ENCODE measurements at places on chromosomes 12 and 14.
A peak's percentile ranks its signal among the peaks of the same experiment; 100 is the strongest.

GRCh38 chr12:121843236-121843982 lies 15.2 kb downstream of the HPD start:
- DNase-seq = no peak

- DNase-seq = peak; percentile 15
Observed at GRCh38 chr12:52581481-52581880, 7.8 kb upstream of the KRT74 start.

GRCh38 chr14:105096206-105096875 lies 31.1 kb upstream of the GPR132 start:
- no peak for DNase-seq

DNA sequence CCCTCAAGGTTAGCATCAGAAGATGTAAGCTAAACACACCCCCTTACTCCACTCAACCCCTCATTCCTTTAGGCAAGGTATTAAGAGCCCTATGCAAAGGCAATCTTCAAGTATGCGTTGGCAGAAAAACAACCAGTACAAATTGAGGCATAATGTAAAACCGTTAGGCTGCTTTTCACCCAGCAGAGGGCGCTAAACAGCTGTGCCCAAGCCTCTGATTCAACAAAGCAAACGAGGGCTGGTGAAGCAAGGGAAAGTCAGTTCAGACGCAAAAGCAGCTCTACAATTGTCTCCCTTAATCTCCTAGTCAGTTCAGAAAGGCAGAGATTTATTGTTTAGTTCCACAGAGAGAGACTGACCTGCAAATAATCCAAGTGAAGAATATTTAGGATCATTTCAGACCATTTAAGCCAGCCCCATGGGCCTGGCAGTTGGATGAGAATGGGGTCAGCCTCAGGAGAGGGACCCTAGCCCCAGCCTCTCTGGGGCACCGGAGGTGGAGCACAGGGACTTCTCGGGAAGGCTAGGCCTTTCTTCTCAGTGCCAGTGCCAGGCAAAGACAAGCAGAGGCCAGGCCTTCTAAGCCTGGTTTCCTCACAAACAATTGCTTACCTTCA lies 23.5 kb downstream of the DCAF5 start:
- DNase-seq = peak; percentile 78

DNA sequence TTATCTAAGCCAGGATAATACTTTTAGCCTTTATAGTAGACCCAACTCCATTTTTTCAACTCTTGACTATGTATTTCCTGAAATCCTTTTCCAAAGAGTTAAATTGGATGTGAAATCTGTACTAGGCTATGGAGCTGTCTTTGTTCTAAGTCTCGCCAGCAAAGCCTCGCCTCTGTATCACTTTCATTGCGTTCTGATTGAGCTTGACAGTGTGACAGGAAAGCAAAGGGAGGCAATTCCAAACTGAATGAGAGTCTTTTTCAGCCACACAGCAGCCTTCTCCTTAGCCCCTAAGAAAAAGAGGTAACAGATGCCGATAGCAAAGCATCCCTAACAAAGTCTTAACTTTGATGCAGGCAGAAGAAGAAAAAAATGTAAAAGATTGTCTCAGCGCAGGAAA lies 154.6 kb upstream of the OTX2 start:
- no peak for DNase-seq

DNA sequence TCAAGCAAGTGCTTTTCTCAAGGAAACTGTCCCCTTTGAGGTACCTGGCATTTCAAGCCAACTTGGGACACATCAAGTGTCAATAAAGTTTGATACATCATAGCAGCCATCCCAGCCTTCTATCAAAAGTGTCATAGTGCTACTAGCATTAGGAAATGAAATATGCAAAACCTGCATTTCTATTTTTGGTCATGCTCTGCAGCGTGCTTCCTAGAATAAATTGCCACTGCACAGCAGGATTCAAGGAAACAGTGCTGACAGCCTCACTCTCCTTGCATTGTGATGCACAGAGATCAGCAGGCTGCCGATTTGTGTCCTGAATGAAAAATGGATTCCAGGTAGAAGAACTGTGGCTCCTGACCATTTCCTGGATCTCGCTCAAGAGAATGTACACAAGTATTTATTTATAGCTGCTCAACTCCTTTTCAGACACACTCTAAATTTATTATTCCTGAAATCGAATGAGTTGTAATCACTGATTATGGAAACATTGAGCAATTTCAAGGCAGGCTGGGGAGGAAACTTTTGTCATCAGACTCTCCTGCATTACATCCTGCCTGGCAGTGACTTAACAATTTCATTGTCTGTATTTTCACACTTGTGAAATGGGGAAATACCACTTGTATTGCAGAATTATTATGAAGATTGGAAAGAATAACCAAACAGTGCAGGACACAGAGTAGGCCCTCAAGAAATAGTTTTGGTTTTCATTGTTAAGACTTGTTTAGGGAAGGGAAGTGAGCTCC lies 120.9 kb downstream of the SLC38A6 start:
- DNase-seq = peak; percentile 97

- DNase-seq = no peak
Observed at GRCh38 chr12:23098110-23098509, 473.1 kb downstream of the ETNK1 start.

DNA sequence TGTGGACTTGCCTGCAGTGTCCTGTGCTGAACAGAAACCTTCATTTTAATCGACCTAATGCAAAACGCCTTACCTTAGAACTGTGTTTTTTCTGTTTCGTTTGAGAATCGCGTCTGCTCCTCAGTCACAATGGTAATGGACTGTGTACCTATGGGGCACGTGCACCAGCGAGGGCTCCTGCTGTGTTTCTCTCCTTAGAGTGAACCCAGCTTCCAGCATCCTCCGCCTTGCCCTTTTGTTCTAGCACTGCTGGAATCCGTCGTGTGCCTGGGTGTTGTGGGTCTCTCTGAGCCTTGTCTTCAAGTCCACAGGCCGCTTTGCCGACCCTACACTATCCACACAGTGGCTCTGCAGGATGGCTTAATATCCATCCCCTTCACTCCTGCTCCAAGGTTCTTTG lies 3.6 kb downstream of the AMN start:
- DNase-seq = no peak

GRCh38 chr14:80567905-80568536 lies 356.7 kb upstream of the DIO2 start:
- DNase-seq = no peak

DNA sequence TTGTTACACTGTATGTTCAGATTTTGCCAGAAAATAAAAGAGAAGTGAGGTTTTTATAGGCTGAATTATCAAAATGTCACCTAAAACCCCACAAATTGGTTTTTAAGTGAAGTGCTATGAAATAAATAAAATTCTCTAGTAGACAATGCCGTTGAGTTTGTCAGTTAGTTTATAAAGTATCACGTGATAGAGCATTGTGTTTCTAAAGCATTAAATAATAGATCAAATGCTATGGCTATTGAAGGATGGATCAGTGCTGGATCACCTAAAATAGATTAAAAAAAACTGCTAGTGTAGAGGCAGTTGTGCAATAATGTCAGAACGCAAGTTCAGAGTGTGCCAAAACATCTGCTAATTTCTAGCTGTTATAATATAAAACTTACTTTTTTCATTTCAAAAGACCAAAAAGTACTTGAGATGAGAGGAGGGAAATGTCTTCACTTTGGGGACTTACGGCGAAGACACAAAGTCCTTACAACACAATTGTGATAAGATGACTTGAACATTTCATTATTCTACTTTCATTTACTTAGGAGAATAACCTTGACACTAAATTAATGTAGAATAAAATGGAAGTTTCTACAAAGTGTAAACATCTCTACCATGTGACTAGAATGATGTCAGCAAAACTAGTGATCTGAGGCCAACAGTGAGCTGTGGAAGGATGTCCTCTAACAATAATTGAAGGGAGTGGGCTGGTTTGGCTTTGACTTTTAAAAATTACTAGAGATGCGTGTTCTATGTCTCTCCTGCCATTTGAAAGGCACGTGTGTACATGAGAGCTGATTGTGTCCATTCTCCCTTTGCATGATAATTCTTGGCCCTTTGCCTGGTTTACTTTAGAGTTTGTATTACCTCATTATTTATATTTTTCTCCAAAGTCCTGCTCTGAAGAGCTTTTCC lies 154.4 kb upstream of the PDE3A start:
- peak; percentile 7 for DNase-seq

DNA sequence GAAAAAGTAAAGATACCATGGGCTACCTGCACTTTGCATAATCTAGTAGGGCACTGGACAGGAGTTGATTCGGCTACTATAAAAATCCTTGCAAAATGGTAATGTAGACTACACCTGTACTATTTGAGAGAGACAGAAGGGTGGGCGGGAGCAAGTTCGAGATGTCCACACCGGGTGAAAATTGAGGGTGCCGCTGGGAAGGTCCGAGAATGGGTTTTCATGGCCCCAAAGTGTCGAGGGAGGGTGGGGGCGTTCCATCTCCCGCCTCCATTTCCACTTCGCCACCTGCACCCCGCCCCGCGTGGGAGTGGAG lies 648 bp downstream of the SNX6 start:
- DNase-seq = no peak

DNA sequence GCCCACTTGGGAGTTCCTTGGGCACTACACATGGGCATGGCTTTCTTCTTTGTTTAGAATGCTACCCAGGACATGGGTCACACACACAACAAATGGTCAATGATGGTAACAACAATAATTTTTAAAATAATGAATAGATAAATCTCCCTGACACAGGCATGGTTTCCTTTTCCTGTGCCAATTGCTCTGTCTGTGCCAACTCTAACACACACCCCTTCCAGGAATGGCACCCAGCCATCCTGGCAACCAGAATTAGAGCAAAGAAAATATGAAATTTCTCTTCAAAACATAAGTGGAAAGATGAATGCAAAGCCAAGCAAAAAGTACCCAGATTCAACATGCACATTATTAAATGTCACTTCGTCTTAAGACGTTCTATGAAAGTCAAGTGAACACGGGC lies 104.9 kb upstream of the SOX5 start:
- no peak for DNase-seq

- peak; percentile 74 for DNase-seq
Observed at GRCh38 chr12:53159195-53159839, 21.2 kb upstream of the ZNF740 start.

DNA sequence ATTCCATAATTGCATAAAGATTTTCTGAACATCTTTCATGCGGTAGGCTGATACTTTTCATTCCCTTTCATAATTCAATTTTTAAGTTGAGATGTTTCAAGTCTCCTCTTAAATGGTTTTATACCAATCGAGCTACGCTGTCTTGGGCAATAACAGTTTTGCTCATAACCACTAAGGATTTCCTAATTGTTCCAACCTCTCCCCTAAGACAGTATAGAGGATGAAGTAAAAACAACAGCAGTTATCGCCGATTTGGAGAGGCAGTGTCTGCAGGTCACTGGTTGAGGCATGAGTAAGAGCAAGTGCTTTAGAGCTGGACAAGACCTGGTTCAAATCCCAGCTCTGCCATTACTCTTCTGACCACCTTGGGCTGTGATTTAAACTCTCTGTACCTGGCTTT lies 6.9 kb upstream of the MED13L start:
- peak; percentile 90 for DNase-seq

DNA sequence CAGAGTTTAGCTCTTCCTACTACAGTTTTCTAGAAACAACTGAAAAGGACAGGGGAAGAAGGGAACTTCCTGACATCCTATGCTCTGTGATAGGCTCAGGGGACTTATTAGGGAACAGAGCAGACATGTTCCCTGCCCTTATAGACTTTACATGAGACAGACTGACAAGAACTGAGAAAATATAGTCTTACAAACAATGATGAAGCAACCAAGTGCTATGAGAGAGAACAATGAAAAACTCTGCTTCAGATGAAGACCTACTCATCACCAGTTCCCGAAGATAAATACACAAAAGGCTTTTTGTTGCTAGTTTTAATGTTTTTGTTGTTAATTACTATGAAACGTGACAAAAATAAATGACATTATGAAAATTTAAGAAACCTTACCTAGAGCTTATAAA lies 115.3 kb downstream of the SEC23A start:
- DNase-seq = no peak

DNA sequence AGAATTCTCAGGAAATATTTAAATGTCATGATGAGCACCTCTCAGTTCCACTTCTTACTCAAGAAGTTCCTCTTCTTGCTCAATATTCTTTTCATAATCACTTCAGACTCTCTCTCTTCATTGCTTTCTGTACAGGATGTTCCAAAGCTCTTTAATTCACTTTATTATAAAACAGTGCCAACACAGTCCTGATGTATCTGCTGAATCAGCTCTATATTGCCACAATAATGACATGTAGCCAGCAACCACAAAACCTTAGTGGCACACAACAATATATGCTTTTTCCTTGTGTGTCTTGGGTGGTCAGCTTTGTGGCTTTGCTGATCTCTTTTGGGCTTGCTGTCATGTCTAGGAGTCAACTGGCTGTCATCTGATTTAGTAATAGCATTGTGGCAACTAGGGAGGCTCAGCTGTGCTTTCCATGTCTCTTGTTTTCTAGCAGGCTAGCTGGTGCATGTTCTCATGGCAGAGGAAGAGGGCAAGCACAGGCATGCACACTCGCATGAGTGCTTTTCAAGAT lies 52.8 kb upstream of the SLC2A13 start:
- peak; percentile 87 for DNase-seq

GRCh38 chr14:89957791-89958190 lies 2.1 kb downstream of the TDP1 start:
- no peak for DNase-seq

GRCh38 chr14:77123381-77124325 lies 17.9 kb downstream of the ZDHHC22 start:
- DNase-seq = no peak
